ENCODE measurements at places on chromosomes 7 and 10. TPM values are rescaled to one million over a fixed set of nuclear protein-coding genes. Genes with fewer than 3 reads are reported as not detected.
A peak's percentile ranks its signal among the peaks of the same experiment; 100 is the strongest.

IL15RA gene
- 10.3 TPM for total RNA-seq

EIF4EBP2 gene
- 30.2 TPM for total RNA-seq

ST8SIA6 gene
- total RNA-seq = 1.00 TPM

MYO3A gene
- total RNA-seq = not detected

ANXA8 gene
- total RNA-seq = 54.3 TPM

TMEM176A gene
- total RNA-seq = not detected

IGF2BP3 gene
- 74.1 TPM for total RNA-seq

DNA sequence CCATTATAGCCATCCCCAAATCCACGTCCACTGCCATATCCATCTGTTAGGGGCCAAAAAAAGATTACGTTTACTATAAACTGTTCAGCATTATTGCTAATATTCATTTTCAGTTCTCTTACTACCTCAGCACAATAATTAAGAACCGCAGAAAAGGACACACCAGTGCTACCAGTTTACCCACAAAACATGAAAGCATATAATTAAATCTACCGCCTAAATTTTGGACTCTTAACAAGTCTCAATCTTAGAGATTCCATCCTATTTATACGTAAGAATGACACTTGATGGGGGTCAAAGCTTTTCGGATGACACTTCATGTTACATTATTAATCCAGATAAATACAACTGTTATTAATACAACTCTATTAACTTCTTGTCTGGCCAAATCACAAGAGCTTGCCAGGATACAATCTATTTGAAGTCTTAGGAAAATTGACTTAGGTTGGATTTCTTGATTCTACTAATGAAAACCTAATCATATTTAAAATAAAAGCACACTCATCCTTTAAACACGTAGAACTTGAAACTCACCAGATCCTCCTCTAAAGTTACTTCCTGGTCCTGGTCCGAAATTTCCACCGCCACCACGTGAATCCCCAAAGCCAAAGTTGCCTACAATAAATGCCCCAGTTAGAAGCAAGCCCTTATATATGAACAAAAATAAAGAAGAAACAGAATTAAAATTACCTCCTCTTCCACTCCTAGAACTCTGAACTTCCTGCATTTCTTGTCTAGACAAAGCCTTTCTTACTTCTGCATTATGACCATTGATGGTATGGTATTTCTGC is 4.5 kb downstream of the HNRNPA2B1 start:
- no peak for DNase-seq

GRCh38 chr7:15234431-15234830 is 327.4 kb downstream of the AGMO start:
- DNase-seq = no peak

DNA sequence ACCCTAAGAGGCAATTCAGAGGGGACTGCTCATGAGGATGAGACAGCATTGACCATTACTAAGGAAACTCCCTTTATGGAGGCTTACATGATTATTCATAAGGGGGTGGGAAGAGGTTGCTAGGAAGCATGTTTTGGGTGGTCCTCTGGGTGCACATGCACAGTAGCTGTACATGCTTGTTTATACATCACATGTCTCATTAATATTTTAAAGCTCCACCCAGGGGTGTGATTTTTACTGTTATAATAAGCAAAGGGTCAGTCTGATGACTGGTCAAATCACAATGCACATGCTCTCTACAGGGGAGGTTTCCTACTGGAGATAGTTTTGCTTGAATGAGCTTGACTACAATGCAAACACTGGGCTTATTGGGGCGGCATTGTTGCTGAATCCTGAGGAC is 23.8 kb upstream of the PPP1R9A start:
- no peak for DNase-seq

DNA sequence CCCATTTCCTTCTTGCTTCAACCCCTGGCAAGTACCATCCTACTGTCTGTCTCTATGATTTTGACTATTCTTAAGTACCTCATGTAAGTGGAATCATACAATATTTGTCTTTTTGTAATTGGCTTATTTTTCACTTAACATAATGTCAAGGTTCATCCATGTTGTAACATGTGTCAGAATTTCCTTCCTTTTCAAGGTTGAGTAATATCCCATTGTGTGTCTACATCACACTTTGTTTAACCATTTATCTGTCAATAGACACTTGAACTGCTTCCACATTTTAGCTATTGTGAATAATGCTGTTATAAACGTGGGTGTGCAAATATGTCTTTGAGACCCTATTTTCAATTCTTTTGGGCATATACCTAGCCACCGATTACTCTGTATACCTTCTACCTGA is 14.0 kb upstream of the CDK14 start:
- DNase-seq = no peak

DNA sequence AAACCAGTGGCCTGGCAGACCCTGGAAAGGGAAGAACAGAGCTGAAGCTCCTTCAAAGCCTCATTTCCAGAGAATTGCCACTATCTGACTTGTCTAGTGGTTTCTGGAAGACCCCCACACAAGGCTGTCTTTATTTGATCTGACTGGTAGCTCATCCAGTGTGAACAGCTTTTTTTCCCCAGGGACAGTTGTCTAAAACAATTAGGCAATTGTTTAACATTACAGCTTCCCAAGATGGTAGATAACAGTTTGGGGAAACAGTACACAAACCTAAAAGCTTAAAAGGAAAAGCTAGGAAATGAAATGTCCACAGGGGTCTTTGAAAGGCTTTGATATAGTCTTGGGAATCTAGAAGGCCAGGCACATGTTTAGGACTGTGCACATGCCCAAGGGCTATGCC is 203.4 kb upstream of the CTBP2 start:
- DNase-seq = no peak

DNA sequence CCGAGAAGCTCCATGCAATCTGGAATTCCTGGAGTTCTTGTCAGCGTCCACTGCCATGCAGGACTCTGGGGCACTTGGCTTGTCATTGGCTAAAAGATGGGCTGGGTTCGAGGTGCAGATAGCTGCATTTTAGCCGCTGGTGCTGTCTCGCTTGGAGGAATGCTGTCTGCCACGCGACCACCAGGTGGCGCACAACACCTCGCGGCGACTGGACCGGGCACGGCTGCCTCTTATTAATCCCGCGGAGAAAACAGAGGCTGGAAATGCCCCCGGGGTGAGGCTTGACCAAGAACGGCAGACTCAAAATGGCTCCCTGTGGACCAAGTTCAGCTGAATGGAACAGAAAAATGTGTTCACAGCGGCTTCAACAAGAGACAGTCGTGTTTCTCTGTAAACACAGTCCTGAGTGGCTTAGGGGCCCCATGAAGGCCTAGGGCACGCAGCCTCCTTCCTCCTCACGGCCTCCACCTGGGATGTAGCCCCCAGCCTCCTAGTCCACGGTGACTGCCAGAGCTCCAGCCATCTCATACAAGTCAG is 46.2 kb downstream of the AOC1 start:
- DNase-seq = peak; percentile 45

DNA sequence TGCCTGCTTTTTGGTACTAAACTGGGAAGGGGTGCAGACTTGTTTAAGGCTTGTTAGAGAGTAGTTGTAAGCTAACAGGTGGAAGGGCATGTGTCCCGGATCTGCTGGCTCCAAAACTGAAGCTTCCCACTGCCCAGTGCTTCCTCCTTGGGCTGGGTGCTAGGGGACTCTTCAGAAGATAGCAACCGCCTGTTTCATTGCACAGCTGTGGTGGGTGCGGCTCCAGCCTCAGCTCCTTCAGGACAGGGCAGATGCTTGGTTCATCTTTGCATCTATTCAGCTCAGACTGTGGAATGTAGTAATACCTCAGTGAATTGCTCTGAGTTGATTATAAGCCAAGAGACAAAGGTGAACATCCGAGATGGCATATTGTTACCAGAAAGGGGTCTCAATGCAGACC is 527.1 kb downstream of the TYW1 start:
- no peak for DNase-seq

DNA sequence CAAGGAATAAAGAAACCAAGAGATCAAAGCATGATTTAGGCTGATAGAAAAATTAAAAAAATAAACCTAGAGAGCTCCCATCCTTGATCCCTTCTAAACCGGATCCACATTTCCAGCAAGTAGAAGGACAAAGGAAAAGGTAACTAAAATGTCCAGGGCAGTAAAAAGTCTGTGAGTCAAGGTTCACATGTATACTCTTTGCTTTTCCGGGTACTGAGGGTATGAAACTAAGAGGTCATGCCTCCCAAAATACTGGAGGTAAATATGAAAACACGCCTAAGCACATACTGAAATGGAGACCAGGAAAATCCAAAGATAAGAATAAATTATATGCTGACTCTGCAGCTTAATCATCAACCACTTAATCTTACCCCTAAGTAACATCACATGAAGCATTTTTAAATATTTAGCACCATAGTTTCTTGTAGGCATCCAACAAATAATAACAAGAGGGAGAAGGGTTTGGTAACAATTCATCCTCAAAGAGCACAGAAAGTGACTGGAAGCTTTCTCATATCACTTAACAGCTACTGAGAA is 35.4 kb downstream of the JAZF1 start:
- DNase-seq = no peak

GRCh38 chr7:102834999-102835398 is 77.8 kb upstream of the LRRC17 start:
- DNase-seq = peak; percentile 90

GRCh38 chr10:4568731-4569130 is 257.3 kb upstream of the AKR1E2 start:
- DNase-seq = no peak

- no peak for DNase-seq
Measured at GRCh38 chr10:11272915-11273389, 255.3 kb downstream of the CELF2 start.

DNA sequence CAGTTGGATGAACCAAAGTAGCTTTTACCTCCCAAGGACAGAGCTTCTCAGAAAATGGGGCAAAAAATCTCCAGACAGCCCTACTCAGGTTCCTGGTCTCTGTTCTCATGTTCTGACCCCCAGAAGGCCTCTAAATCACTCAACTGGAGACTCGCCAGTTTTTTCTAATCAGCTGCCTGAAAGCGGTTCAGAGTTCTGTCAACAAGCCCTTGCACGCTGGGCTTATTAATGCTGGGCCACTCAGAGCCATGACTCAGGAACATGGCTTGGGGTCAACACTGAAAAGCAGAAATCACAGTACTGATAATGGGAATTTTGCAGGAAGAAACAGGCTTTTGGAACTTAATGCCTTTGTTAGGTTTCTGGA is 15.3 kb downstream of the ECHDC3 start:
- peak; percentile 35 for DNase-seq

- no peak for DNase-seq
Measured at GRCh38 chr7:29335188-29336083, 140.9 kb downstream of the CHN2 start.

DNA sequence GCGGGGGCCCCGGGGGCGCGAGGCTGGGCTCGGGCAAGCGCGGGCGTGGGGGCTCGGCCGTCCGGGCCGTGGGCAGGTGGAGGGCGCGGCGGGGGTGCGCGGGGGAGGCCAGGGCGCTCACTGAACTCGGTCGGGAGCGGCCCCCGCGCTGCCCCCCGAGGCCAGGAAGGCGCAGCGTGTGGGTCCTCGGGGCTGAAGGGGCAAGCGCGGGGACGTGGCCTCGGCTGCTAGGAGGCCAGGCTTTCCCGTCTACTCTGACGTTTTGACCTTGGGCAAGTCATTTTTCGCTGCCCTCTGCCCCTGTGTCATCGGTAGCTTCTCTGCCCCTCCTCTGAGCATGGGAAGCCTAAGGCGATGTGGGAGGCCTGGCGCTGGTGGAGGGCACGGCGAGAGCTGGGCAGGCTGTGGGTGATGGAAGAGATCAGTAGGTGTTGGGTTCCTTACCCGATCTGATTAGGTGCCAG is 441 bp downstream of the FBH1 start:
- peak; percentile 23 for DNase-seq

DNA sequence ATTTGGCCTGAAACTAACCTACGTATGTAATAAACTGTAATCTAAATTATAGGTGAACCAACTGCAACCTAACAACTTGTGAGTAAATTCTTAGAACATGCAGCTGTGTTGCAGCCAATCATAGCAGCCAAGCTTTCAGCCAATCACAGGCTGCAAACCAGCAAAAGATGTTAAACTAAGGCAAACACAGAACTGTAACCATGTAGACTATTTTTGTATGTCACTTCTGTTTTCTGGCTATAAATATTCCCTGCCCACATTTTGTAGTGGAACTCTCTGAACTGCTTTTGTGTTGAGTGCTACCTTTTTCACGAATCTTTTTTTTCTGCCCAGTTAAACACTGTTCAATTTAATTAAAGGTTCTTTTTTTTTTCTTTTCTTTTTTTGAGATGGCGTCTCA is 28.2 kb upstream of the ZPBP start:
- DNase-seq = no peak

GRCh38 chr7:11810043-11810625 is 21.9 kb downstream of the THSD7A start:
- no peak for DNase-seq

GRCh38 chr10:15472431-15473395 is 101.6 kb upstream of the FAM171A1 start:
- DNase-seq = no peak

GRCh38 chr7:102395592-102395872 is 631 bp upstream of the PRKRIP1 start:
- no peak for DNase-seq

DNA sequence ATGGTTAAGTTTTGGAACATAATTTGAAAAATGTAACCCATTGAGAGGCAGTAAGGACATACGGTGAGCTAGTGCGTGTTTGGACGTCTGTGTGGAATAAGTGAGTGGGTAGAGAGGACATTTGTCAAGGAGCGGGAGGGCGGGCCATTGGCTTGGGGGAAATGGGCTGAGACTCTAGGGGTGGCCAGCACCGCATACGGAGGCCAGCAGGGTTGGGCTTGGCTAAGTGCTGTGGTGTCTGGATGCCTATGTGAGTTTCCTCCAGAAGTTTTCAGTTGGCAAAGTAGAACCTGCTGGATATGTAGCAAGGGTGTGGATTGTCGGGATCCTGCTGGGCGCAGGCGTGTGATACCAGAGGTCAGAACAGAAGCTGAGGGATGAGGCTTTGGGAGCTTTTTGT is 103.0 kb downstream of the TCF7L2 start:
- DNase-seq = no peak

DNA sequence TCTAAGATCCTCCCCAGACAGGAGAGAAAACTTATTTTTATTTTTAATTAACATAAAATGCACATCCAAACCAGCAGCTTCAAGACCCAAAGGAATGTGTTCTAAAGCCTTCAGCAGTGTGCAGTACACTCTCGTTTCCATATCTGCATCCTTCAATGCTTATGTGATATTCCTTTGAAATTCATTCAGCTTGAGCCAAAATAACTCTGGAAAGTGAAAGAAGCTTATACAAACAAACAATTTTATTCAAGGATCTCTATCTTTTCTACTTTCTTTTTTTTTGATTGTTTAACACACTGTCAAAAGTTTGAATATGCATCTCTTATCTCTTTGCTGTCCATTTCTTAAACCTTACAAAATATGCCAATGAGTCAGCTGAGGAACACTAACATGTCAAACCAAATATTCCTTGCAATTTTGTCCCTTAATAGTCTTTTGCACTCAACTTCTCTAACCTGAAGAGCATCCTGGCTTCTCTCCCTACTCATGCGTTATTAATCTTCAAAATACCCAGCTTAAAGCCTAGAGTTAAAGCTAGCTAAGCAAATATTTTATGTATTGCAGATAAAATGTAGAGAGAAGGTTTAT is 124.3 kb downstream of the THSD7A start:
- no peak for DNase-seq

GRCh38 chr10:63887600-63888370 is 366.6 kb downstream of the REEP3 start:
- DNase-seq = no peak

Data from A172 (cell line).